ENCODE measurements at places on chromosomes 12 and 14.

GRCh38 chr12:19915392-19916195 is 452.7 kb upstream of the PDE3A start:
- no peak for DNase-seq

- no peak for DNase-seq
Observed at GRCh38 chr14:59419303-59419702, 45.9 kb downstream of the GPR135 start.

DNA sequence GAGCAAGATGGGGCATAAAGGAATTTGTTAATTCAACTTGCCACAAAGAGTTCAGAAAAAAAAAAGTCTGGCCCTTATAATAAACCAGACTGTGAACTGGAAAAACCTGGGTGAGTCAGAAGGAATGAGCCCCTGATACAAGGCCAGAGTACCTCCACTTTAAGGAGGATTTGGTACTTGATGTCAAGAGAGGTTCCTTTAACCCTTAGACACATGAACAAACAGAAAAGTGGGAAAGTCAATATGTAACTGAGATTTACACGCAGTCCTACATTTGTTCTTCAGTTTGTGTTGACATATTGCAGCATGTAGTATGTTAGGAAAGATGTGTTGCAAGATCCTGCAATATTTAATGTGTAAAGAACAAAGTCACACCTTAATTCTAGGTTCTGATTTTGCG is 14.2 kb upstream of the SLC38A4 start:
- no peak for DNase-seq

DNA sequence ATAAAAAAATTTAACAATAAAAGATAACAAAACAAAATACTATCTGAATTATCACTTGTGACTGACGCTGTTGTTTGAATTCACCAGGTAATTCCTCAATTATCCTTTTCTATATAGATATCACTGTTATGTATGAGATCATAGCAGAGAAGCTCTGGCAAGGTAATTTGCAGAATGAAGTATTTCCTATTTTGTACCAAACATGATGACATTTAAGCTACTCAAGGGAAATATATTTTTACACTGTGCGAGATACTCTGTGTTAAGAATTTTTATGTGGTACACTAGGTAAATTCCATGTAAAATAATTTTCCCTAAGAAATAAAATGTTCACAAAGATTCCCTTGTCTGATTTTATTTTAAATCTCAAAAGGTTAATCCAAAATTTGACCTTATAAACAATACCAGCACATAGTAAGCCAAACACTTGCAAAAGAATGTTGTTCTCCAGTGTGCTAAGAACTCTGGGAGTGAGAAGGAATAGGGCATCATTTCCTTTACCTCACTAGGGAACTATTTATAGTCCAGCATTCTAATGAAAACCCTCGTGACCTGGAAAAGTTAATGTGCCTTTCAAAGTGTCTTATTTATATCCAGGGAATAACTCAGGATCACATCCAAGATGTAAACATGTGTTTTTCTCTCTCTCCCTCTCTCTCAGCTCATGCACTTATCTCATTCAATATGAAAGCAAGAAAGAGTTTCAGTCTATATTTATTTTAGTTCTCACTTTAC is 115.2 kb upstream of the RAP1B start:
- no peak for DNase-seq

GRCh38 chr12:124716208-124717130 is 147.2 kb downstream of the SCARB1 start:
- DNase-seq, result no peak

DNA sequence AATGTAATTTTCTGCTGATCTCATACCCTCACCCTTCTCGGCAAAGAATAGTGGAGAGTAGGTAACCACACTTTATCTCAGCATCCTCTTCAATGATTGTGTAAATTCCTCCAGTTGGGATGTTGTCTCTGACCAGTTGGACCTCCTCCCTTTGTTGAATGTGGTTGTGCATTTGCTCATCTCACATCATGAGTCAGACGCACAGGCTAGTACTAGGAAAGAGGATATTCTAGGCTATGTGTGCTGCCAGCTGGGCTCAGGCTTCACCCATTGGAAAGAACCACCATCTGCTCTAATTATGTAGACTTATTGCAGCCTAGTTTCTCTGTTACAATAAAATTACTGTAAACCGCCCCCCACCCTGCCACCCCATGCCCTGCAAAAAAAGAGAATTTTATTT is 90.3 kb downstream of the LMO3 start:
- DNase-seq, result no peak

GRCh38 chr12:121514184-121514742 is 66.6 kb downstream of the KDM2B start:
- no peak for DNase-seq

- DNase-seq, result no peak
Observed at GRCh38 chr14:51498411-51499227, 153.1 kb upstream of the FRMD6 start.

DNA sequence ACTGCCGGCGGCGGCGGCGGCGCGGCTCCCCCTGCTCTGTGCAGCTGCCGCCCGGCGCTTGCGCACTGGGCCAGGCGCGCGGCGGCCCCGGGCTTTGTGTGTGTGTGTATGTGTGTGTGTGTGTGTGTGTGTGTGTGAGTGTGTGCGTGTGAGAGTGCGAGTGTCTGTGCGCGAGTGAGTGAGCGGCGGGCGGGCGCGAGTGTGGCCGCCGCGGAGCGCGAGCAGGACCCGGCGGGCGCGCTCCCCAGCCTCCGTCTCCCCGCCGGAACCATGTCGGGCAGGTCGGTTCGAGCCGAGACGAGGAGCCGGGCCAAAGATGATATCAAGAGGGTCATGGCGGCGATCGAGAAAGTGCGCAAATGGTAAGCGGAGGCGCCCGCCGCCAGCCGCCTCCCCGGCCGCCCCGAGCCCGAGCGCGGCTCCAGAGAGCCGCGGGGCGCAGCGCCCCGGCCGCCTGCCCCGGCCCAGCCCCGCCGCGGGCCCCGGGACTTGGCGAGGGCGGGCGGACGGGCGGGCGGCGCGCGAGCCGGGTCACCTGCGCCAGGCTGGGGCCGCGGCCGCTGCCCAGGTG is at the start of gene BCL7A:
TSS of gene BCL7A (plus strand) at position 63 of the 571 bp plus-strand sequence. CDS start at position 271, 208 bp downstream.
- peak; percentile 60 for DNase-seq

GRCh38 chr14:53328841-53329240 is 175.7 kb upstream of the DDHD1 start:
- no peak for DNase-seq

DNA sequence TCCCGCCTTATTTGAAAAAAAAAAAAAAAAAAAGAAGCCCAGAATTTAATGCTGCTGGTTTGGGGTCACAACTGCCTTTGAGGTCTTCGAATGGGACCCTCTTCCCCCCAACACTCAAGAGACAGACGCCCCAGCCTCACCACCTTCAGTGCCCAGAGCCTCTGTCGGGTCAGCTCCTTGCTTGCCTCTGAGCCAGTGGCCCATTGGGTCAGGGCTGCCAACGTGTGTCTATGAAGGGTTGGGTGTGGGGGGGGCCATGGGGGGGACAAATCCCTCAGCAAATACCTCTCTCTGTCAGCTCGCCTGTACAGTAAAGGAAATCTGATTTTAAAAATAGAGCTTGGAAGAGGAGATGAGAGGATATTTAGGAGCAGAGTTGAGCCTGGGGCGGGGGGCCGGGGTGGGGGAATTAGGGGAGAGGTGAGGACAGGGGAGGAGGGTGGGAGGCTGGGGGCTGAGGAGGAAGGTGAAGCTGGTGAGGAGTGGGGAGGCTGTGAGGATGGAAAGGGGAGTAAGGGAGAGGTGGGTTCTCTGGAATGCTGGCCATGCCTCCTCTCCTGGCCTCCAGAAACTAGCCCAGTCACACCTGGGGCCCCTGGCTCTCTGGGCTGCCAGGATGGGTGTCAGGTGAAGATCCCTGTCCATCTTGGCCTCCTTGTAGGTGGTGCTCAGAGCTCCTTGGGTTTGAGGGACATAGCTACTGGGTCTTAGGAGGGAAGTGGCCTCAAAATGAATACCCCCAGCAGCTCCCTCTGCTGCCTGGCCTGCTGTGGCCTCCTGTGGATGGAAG is 13.3 kb downstream of the RTL1 start:
- DNase-seq, result no peak

- DNase-seq, result peak; percentile 72
Observed at GRCh38 chr12:4273652-4274395, at the start of gene CCND2. Gene CCND2, plus strand, starts transcription at chr12:4273762. Its CDS starts 279 bp downstream, at chr12:4274041.

DNA sequence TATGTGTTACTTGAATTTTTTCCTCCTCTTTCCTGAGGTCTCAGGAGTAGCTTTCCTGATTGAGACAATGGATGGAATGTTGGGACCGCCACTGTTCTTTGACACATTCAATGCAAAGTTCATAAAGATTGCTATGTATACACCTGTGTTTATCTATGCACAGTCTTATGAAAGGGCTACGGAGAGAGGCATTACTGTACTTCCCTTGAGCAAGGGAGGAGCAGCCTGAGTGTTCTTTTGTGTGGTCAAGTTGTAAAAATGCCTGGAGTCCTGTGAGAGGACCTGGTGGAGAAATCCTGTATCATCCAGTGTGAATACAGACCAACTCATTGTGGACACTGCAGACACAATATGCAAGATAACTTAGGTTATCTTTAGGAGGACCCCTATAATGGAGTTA is 1.2 kb downstream of the SRGAP1 start:
- no peak for DNase-seq

DNA sequence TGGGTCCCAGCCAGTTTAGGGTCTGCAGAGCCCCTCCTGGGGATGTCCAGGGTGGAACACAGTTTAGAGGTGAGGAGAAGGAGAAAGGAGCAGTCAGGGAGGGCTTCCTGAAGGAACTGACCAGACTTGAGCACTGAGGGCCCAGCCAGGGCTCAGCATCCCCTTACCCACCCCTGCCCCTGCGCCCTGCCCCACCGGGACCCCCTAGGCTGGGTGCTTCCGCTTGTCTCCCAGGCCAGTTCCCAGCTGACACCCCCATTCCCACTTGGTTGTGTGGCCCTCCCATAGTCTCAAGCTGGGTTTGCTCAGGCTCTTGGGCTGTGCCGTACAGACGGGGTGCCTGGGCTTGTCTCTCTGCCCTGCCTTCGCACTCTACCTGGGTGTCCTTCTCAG is 26.3 kb upstream of the KIF26A start:
- no peak for DNase-seq

GRCh38 chr14:51335961-51336723 is 96.1 kb downstream of the TMX1 start:
- no peak for DNase-seq

DNA sequence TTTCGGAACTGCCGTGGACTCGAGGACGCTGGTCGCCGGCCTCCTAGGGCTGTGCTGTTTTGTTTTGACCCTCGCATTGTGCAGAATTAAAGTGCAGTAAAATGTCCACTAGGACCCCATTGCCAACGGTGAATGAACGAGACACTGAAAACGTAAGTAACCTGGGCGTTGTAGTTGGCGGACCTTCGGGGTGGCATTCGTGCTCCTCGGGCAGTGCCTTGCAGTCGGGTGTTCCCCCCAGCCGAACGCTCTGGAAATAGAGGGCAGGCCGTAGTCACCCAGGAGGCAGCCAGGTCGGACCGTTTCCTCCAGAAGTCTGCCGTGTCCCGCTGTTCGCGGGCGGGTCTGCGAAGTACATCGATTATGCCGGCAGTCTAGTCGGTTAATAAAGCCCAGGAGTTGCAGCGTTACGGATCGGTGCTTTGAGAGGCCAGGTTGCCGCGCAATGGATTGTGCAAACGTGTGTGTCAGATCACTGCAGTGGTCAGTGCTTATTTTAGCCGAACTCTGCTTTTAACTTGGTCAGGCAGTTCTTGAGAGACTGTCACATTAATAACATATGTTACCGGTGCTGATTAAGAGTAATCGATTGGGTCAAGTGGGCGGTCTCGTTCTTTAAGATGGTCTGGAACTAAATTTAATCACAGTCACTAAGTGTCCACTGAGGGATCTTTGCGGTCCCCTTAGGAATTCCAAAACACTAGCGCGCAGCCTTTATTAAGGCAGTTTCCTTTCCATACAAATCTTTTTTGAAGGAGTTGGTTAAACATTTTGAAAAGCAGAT is 906 bp downstream of the MARK3 start:
- DNase-seq, result peak; percentile 30

- DNase-seq, result no peak
Observed at GRCh38 chr12:60394665-60395064, 798.8 kb downstream of the SLC16A7 start.

DNA sequence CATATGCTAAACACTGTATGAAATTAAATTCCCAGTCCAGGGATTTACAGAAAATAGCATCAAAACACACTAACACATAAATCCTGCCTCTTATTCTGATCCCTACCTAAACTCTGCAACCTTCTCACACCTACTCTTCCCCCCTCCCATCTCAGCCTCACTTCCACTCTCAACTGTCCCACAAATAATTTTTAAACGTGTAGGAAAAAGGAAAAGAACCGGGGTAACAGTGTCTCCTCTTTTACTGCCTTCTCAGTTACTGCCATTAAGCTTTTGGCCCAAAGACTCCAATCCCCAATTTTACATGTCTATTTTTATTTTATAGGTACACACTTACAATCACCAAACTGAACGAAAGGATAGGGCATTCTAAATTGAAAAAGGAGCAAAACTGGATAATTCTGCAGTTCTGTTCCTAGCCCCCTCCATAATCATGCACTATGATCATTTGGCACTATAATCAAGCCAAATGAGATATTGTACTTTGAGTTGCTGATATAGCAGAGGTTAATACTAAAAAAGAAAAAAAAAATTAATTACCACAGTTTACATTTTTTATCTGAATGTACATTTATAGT is 2.9 kb downstream of the DUSP16 start:
- no peak for DNase-seq

DNA sequence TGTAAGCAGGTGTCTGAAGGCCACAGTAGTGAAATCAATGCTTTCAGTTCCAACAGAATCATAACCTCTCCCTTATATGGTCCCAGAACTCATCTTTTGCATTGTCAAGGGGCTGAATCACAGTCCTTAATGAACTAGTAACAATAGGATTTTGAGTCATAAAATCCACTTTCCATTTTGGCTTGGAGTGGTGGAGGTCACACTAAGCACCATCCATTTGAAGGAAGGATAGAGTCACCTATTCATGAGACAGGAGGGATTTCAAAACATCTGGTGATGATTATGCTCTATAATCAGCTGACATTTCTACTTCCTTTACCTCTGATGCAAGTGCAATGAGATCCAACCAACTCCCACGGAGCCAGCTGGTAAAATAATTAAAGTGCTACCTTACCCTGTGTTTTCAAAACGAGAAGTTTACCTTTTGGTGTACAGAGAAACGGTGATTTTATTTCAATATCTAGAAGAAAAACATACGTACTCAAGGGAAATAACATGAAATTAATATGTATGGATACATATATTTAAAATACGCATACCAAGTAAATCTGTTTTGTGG is 59.1 kb downstream of the TMEM132D start:
- DNase-seq, result no peak

GRCh38 chr12:28099871-28100270 is 90.4 kb upstream of the CCDC91 start:
- DNase-seq, result no peak

GRCh38 chr12:27335364-27336281 is 3.0 kb downstream of the BMAL2 start:
- DNase-seq, result no peak

- no peak for DNase-seq
Observed at GRCh38 chr12:18752947-18753346, 15.0 kb downstream of the CAPZA3 start.
